ENCODE measurements at places on chromosomes 1 and 21.

- no peaks in the 10 kb centered on the region for H3K27me3 ChIP-seq
- peaks cover 3% of the 10 kb centered on the region for H3K36me3 ChIP-seq
- H3K4me3 ChIP-seq: no peak overlapping the region
- no peaks in the 10 kb centered on the region for H3K4me1 ChIP-seq
- no peak for DNase-seq
- no peak overlapping the region for H3K27ac ChIP-seq
Measured at GRCh38 chr1:240394353-240394752, 217.6 kb downstream of the GREM2 start.

DNA sequence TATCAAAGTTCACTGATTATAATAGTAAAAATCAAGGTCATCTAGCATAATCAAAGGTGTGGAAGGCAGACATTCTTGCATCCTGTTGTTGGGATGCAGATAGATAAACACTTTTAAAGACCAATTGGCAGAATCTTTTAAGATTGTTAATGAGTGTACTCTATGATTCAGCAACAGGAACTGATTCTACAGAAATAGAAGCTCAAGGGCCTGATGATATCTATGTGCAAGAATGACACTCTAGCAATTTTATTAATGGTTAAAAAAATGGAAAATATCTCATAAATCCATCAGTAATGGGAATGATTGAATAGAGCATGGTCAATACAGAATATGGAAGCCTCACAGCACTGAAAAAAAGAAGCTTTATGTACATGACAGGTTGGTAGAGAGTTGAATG lies 2.2 kb upstream of the ATP1A4 start:
- H3K4me3 ChIP-seq: no peak overlapping the region
- H3K36me3 ChIP-seq: no peaks in the 10 kb centered on the region
- no peak for DNase-seq

DNA sequence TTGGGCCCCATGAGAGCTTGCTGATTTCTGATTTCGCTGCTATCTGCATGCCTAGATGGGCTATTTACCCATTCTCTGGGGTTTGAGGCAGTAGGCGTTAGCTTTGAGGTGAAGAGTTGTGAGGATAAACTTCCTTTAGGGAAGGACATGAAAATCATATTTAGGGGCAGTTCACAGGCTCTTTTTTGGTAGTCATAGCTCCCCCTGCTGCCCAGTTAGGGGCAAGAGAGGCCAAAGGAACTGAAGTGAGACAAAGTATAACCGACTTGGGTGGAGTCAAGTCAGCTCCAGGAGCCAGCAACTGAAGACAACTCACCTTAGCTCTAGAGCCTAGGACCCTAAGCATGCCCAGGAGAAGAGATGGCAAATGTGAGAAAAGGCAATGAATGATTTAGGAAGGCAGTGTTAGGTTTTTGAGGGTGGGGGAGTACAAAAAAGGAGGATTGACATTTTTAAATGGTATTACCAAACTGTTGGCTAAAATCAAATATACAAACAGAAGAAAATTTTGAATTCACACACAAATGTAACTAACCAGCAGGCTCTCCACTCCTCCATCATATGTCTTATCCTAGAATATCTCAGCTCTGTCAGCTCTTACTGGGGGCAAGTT lies 625.2 kb downstream of the LMO4 start:
- no peak overlapping the region for H3K27ac ChIP-seq
- H3K36me3 ChIP-seq: no peaks in the 10 kb centered on the region
- no peaks in the 10 kb centered on the region for H3K27me3 ChIP-seq
- DNase-seq: peak; percentile 58

DNA sequence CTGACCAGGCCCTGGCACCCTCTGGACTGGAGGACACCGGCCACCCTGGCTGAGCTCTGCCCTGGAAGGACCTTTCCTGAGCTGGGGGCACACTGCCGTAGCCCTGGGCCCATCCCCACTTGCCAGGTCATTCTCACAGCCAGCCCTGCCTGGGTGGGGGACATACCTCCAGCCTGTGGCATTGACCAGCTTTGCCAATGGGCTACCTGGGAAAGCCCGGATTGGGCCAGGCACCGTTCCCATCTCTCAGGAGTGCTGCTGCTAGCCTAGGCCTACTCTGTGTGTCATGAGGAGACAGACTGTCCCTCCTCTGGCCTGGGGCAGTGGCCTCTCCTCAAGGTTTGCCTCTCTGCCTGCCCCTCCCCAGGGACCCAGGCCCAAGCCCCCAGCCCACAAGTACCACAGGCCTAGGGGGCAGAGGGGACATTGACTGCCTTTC lies 40.0 kb downstream of the COQ8A start:
- no peak for DNase-seq
- H3K4me1 ChIP-seq: no peaks in the 10 kb centered on the region
- no peak overlapping the region for H3K27ac ChIP-seq

GRCh38 chr1:228830185-228830953 lies 95.1 kb downstream of the RHOU start:
- no peak overlapping the region for H3K27ac ChIP-seq
- DNase-seq: peak; percentile 82
- peaks cover 16% of the 10 kb centered on the region for H3K4me1 ChIP-seq
- H3K27me3 ChIP-seq: no peaks in the 10 kb centered on the region

DNA sequence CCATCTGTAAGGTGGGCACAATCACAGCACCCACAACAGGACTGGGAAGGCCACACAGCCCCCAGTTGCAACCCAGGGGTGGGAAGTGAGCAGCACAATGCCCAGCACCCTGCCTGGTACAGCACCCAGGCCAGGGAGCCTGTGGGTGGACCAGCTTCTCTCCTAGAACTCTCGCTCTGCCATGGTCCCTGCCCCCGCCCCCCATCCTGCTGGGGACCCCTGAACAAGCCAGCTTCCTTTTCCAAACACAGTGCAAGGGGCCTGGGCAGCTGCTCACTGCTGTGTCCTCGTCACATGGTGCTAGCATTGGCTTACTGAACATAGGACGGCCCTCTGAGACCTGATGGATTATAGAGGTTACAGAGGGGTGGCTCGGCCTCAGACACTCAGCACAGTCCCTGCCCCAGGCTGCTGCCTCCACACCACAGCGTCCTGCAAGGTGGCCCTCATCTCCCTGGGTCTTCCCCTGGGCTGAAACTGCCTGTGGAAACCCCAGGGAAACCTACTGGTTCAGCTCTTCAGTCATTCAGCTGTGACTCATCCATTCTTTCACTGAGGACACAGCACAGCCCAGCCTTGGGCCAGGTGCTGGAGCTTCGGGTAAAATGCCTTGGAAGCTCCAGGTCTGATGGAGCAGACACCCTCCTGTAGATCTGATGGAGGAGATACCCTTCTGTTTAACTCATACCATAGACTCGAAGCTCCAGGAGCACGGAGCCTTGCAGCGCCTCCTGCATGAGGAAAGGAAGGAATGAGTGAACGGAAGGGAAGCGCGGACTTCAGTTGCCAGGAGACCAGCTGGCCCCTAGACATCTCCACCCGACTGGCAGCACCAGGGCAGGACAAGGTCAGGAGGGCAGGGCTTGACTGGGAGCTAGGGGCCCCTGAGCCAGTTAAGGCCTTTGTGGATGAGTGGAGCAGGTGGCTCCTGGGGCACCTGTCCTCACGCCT lies 8.1 kb upstream of the PRDM16 start:
- no peak overlapping the region for H3K4me3 ChIP-seq
- H3K36me3 ChIP-seq: no peaks in the 10 kb centered on the region
- no peak overlapping the region for H3K27ac ChIP-seq
- H3K4me1 ChIP-seq: peaks cover 30% of the 10 kb centered on the region

DNA sequence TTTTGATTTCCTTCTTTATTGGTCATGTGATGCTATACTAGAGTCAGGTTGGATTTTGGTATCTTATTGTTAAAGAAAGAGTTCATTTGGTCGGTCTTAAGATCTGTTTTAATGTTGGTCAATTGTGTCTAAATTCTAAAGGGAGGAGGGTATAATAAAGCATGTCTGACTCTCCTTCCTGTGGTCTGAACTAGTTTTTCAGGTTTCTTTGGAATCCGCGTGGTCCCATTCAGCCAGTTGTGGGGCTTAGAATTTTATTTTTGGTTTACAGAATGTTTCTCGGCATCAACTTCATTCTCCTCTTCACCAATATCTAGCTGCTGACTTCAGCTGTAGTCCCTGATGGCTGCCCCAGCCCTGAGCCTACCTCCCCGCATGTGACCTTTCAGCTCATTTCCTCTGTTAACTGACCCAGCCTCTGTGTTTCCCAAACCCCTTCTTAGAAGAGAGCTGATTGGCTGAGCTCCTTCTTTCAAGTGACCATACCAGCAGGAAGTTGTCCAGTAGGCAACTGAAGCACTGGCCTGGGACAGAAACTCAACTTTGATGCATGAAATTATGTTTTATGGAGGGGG lies 8.7 kb upstream of the MYOC start:
- H3K27me3 ChIP-seq: no peaks in the 10 kb centered on the region
- H3K4me1 ChIP-seq: peaks cover 4% of the 10 kb centered on the region
- H3K4me3 ChIP-seq: no peak overlapping the region
- peak; percentile 55 for DNase-seq
- H3K27ac ChIP-seq: no peak overlapping the region
- no peaks in the 10 kb centered on the region for H3K36me3 ChIP-seq

GRCh38 chr1:15316510-15316909 lies 69.5 kb downstream of the FHAD1 start:
- no peaks in the 10 kb centered on the region for H3K4me1 ChIP-seq
- H3K27ac ChIP-seq: no peak overlapping the region
- DNase-seq: no peak
- H3K4me3 ChIP-seq: no peak overlapping the region

DNA sequence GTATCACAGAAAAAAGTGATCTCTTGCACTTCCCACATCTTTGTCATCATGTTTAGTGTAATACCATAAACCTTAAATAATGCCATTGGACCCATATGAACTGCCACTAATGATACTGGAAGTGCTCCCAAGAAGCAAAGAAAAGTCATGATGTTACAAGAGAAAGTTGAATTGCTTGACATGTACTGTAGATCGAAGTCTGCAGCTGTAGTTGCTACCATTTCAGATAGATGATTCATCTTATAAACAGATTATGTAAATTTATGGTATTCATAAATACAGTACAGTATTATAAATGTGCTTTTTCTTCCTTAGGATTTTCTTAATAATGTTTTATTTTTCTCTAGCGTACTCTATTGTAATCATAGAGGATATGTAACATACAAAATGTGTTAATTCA lies 30.1 kb upstream of the LAMC2 start:
- peaks cover 5% of the 10 kb centered on the region for H3K4me1 ChIP-seq
- H3K36me3 ChIP-seq: no peaks in the 10 kb centered on the region
- no peak overlapping the region for H3K27ac ChIP-seq
- no peaks in the 10 kb centered on the region for H3K27me3 ChIP-seq
- H3K4me3 ChIP-seq: no peak overlapping the region

DNA sequence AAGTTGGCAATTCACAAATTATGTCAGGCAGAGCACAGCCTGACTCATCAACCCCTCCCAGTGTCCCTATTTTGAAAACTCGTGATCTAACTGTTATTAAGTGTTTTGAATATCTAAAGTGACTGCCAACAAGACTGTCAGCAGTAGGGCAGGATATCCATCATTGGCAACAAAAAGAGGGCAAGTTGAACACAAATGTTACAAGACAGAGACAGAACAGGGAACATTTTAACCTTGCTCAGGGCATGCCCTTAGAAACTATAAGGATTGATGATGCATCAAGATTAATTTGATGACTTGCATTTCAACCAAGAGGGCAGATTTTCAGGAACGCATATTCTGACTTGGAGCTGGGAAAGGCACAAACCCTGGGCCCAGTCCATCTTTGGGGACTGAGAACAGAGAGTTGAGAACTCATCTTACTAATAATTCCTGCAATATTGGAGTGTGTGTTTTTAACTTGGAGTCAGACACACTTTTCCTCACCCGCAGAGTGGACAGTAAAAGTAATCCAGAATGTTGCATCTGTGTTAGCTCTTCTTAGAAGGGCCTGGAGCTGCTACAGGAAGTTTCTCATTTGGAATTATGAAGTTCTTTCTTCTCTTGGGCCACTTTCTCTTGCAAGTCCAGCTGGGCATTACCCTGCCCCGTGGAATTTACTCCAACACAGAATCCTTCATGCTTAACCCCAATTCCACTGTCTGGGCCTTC lies 317.2 kb downstream of the LTN1 start:
- H3K27ac ChIP-seq: no peak overlapping the region
- H3K36me3 ChIP-seq: no peaks in the 10 kb centered on the region
- DNase-seq: no peak
- H3K4me1 ChIP-seq: no peaks in the 10 kb centered on the region
- H3K27me3 ChIP-seq: no peaks in the 10 kb centered on the region
- H3K4me3 ChIP-seq: no peak overlapping the region

- no peaks in the 10 kb centered on the region for H3K27me3 ChIP-seq
- no peaks in the 10 kb centered on the region for H3K36me3 ChIP-seq
- H3K4me3 ChIP-seq: no peak overlapping the region
- DNase-seq: no peak
- peaks cover 24% of the 10 kb centered on the region for H3K4me1 ChIP-seq
- no peak overlapping the region for H3K27ac ChIP-seq
Measured at GRCh38 chr1:210260096-210260495, 27.5 kb downstream of the SERTAD4 start.

DNA sequence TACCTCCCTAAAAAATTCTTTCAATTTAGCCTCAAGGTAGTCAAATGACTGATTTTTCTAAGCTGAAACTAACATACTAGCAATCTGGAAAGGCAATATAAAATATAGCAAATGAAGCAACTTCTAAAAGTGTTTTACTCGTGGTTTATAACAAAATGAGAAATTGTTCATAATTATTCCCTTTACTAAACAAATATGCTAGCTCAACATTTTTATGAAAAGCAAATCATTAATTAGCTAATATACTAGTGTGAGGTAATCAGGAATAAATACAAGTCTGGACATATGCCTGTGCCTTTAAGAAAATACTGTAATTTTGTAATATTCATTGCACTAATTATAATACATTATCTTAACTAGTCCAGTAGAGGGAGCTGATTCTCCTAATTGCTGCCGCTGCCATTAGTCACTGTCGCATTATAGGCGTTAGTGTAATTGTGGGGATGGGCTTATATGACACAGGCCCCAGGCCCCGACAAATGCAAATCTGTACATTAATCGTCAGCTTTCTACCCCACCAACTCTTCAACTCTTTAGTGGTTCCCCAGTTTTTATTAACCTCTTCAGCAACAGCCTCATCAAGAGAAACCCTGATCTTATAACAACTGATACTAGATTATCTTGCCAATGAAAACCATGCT lies 160.9 kb downstream of the GABPA start:
- H3K4me3 ChIP-seq: no peak overlapping the region
- no peak overlapping the region for H3K27ac ChIP-seq
- H3K4me1 ChIP-seq: no peaks in the 10 kb centered on the region
- no peaks in the 10 kb centered on the region for H3K27me3 ChIP-seq
- H3K36me3 ChIP-seq: peaks cover 16% of the 10 kb centered on the region

GRCh38 chr21:37537391-37537996 lies 170.9 kb downstream of the DYRK1A start:
- H3K27me3 ChIP-seq: no peaks in the 10 kb centered on the region
- H3K4me3 ChIP-seq: no peak overlapping the region
- peaks cover 5% of the 10 kb centered on the region for H3K4me1 ChIP-seq

DNA sequence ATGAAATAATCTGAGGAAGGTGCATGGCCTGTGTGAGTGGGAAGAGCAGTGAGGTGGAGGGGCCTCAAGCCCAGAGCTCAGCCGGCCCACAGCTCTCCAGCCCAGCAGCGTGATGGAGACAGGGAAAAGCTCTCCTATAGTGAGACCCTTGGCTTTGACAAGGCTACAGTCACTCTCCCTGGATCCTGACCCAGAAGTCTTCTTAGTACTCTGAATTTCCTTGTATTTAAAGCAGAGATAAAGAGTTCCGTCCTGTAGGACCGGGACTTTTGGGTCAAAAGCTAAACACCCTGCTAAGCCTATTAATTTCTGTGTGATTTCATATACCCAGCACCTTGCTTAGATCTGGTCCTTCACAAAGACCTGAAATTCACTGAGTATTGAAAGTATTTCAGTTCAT lies 48.2 kb upstream of the F3 start:
- no peak overlapping the region for H3K4me3 ChIP-seq
- peaks cover 15% of the 10 kb centered on the region for H3K4me1 ChIP-seq
- no peak overlapping the region for H3K27ac ChIP-seq

All from trophoblast cell (in vitro differentiated cells and primary cell).